Endothelial cell of umbilical vein (primary cell): ENCODE measurements at places on chromosomes 7 and 10.

DNA sequence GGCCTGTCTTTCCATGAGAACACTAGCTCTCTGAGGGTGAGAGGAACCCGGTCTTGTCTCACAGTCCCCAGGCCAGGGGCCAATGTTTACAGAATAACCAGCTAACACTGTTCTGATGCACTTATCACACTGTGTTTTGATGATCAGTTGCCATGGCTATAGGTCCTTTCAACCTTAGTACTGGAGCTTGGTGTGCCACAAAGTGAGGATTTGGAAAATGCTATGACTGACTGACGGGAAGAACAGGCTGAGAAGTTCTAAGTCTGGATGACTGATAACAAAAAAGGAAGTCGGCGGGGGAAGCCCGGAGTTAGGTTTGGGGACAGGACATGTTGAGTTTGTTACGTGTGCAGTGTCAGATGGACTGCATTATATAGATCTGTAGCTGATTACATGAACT is 141.8 kb downstream of the CTTNBP2 start:
- no peak for DNase-seq

DNA sequence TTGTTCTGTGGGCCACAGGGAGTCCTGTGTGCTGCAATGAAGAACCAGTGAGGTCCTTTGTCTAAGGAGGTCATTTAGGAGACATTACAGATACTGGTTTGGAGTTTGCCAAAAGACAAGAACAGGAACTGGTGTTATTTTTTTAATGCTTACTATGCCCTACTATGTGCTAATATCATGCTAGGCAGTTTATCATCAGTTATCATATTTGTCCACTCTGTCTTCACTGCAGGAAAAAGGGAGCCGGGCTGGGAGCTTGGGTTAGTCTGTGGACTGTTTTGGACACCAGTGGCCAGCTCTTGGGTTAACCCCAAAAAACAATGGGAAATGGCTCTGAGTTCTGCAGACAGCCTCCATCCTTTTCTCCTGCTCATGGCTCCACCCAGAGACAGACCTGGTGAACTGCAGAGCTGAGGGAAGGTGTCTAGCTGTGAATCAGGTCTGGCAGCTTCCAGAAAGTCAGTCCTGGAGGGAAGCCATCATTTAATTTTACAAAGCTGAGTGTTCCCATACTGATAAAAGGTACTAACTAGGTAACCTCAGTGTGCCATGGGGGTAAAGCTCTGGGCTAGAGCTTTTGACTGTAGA is 101.2 kb upstream of the ZNF746 start:
- DNase-seq = peak; percentile 27

DNA sequence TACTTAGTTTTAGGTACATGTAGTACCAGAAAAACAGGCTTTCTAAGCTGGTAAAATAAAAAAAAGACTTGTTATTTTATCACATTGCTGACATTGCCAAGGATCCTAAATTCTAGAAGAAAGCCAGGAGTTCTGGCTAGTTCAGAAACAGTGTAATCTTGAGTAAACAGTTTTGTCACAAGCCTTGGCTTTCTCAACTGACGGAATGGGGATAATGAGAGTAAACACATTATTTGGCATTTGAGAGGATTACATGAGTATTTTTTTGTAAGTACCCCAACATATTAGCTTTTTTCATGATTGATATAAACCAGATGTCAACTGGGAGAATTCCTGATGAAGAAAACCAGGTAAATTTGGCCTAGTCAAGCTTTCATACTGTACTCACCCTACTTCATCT is 269.8 kb downstream of the SORCS1 start:
- DNase-seq = no peak

GRCh38 chr7:37536706-37537105 is 88.0 kb upstream of the ELMO1 start:
- DNase-seq = peak; percentile 46

DNA sequence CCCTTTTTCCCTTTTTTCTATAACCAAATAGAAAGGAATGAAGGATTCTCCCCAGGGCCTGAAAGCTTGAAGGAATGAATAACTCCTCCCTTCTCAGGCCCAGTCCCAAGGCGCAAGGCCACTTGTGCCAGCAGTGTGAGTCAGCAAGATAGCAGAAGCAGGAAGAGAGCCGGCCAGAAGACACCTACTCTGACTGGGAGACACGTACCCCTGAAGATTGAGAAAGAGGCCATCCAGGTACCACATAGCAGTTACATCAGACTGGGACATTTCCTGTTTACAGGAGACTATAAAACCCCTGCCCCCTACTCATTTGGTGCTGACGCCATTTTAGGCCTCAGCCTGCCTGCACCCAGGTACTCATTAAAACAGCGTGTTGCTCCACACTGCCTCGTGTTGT is 65.5 kb downstream of the LRRC17 start:
- DNase-seq = peak; percentile 31

DNA sequence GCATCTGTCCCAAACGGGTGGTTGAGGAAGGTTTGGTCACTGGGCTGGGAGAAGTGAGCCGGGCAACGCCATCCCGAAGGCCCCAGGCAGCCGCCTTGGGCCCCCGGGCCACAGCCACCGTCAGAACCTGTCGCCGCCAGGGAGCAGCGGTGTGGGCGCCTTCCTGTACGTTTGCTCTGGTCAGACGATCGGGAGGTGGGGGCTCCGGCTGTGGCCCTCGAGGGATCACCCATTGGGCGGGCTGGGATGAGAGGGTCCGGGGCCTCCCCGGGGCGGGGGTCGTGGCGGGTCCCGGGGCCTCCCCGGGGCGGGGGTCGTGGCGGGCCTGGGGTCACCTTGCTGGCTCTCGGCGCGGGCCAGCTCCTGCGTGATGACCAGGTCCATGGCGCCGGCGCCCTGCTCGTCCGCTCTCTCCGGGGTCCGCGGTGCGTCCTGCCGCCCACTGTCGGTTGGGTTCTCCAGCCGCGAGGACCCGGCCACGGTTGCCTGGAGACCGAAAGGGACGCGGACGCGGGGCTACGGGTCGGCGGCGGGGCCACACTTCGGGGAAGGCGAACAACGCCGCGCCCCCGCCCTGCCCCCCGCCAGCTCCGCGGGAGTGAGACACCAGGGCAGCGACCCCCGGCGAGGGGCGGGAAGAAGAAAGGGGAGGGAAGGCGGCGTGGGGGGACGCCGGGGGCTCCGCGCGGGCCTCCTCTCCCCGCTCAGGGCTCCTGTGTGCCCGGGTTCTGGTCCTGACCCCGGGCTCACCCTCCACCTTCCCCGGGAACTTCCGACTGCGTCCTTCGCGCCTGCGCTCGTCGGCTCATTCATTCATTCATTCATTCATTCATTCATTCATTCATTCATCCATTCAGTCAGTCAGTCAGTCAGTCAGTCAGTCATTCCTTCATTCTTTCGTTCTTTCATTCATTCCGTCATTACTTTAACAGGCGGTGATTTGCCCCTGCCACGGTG is at the start of gene CFAP46:
Gene CFAP46 (minus strand): TSS at position 470 of the 957 bp plus-strand sequence. CDS start 86 bp downstream, at position 384.
- DNase-seq = peak; percentile 39

DNA sequence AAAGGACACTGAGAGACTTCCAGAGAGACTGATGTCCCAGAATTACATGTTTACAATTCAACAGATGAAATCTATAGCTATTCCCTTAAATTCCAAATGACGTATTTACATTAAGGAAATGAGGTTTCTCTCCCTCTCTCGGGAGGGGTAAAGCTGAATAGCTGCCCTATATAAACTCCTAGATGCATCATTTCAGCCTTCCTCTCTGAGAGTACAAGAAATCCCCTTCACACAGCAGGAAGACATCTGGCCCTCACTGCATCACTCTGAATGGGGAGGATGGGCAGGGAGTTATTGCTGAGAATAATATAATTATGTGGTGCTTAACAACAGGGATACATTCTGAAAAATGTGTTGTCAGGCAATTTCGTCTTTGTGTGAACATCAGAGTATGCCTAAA is 11.0 kb downstream of the POT1 start:
- no peak for DNase-seq

DNA sequence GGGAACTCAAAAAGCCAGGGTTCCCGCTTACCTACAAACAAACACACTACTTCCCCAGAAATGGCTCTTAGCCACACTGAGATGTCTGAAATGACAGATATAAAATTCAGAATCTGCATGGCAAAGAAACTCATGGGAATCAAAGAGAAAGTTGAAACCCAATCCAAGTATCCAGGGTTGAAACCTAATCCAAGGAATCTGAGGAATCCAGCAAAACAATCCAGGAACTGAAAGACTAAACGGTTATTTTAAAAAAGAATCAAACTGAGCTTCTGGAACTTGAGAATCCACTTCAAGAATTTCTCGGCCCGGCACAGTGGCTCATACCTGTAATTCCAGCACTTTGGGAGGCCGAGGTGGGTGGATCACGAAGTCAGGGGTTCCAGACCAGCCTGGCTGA is 568.8 kb downstream of the POM121L12 start:
- DNase-seq = no peak

DNA sequence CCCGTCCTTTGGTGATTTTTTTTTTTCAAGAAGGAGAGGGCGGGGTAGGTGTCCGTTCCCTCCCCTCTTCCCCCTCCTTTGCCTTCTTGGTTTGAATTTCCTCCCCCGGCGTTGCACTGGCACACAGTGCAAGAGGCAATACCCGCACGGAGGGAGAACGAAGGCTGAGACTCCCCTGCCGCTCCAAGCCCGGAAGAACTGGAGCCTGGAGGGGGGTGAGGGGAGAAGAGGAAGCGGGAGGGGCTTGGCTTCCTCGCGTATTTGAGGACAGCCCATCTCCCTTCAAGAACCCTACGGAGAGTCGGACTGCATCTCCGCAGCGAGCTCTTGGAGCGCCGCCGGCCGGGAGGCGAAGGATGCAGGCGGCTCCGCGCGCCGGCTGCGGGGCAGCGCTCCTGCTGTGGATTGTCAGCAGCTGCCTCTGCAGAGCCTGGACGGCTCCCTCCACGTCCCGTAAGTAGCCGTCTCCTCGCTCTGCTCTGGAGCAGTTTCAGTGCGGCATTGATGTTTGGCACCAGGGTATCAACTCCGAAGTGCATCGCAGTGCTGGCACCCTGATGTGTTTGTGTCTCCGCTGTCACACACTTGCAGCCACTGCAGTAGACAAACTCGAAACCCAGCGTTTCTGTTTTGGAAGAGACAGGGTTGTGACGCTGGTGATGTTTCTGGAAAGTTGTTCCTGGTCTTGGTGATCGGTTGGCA is at the start of gene CNTNAP2:
Gene CNTNAP2 (plus strand): TSS at position 281 of the 702 bp plus-strand sequence. CDS start 76 bp downstream, at position 357.
- DNase-seq = no peak

DNA sequence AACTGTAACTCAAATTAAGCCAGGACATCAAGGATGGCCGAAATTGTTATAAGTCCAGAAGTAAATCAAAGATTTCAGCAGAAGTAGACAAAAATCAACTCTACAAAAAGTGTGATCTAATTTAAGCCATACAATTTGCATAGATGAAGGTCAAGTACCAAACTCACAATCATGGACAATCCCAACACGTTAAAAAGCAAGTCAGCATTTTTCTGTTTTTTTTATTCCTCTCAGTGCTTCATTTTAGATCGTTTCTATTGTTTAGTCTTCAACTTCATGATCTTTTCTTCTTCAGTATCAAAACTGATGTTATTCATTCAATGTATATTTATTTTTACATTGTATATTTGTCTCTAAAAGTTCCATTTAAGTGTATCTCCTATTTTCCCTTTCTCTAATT is 674.3 kb upstream of the PHF14 start:
- no peak for DNase-seq

DNA sequence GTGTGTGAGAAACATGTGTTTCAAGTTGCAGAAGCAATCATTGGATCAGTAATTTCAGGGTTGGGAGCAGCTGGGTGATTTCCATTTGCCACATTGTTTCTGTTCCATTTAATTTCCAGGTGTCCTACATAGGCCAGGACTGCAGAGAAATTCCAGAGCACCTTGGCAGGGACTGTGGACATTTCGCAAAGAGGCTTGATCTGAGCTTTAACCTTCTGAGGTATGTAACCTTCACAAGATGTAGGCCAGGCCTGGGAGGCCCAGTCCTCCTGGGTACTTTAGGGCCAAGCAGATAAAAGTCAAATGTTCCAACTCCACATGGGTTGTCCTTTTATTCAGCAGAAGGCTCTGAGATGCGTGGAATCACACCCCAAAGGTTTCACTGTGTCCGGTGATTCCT is 6.9 kb downstream of the LRMDA start:
- no peak for DNase-seq

- DNase-seq = no peak
Measured at GRCh38 chr7:88539518-88539917, 220.0 kb upstream of the ZNF804B start.

DNA sequence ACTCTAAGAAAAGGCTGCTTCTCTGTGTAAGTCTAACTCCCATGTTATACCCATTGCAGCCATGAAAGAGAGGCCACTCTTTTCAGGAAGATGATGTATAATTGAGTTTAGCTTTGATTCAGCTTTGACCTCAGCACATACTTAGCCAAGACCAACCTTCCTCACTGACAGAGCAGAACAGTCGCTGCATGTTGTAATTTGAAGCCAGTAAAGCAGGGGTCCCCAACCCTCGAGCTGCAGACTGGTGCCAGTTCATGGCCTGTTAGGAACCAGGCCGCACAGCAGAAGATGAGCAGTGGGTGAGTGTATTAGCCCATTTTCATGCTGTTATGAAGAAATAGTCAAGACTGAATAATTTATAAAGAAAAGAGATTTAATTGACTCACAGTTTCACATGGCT is 223.9 kb downstream of the GPR158 start:
- no peak for DNase-seq

DNA sequence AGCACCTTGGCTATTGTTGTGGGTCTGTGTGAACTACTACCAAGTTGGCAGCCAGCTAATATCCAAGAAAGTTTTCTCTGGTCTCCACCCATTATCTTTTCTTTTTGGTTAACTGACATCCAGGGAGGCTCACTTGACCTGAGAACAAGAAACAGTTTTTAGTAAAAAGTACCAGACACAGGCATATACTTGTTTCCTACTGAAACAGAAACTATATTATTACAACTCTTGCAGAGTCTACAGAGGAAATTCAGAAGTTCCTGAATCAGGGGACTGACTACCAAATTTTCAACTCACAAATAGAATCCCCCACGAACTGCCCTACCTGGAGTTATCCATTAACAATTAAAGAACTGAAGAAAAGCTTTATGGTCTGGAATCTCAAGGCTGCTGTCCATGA is 168.9 kb downstream of the KCND2 start:
- DNase-seq = no peak

GRCh38 chr10:16521311-16522016 is at the start of gene C1QL3:
Gene C1QL3, minus strand, starts transcription at chr10:16521879. Its CDS starts 814 bp downstream, at chr10:16521065.
- no peak for DNase-seq

DNA sequence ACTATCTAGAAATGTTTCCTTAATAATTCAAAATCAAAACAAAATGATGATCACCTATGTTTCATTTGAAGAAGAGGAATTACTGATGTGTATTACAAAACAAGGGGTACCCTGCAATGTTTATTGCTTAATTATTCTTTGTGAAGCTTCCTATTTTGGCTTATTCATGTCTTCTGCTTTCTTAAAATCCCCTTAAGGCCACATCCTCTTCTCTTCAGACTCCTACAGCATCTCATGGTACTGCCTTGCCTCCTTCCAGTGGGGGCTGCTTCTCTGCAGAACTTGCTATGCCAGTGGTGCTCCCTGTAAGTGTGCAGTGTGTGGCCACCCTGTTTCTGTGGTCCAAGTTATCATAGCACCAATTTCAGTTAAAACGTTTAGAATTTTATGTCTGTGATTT is 35.0 kb downstream of the CCDC146 start:
- DNase-seq = peak; percentile 28

GRCh38 chr10:69959911-69960310 is 92.7 kb upstream of the MACROH2A2 start:
- no peak for DNase-seq

GRCh38 chr10:4058514-4059029 is 273.6 kb upstream of the KLF6 start:
- no peak for DNase-seq
